Occipital lobe (tissue), 3 donors: ENCODE measurements at places on chromosomes 5 and 9. TPM values are rescaled to one million over a fixed set of nuclear protein-coding genes. Genes with fewer than 3 reads are reported as not detected.

GRCh38 chr5:148382961-148383360 is 797 bp upstream of the FBXO38 start:
- no peak for DNase-seq

DNA sequence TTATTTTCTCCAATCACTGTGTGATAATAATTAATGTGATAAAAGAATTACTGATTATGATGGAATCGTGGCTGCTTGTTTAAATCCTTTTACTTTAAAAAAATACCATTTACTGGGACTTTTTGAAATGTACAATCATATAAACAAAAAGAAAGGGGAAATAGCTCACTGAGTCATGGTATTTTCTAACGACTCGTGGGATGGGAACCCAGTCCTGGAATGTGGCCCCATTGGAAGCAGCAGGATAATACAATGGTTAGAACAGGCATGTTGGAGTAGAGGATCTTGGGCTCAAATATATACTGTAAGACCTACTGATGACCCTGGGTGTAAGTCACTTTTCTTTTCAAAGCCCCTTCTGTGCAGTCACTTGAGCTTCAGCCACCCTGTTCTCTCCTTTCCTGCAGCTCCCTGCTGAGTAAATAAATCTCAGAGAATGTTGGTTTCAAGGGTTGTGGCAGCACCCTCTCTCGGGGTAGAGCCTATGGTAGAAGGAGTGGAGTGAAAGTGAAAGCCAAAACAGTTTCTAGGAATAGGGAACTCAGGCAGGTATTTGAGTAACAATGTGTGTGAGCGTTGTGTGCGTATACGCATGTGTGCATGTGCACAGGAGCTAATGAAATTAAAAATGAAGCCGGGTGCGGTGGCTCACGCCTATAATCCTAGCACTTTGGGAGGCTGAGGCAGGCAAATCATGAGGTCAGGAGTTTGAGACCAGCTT is 40.8 kb upstream of the LARP1 start:
- DNase-seq, result no peak

GRCh38 chr5:1262381-1262780 is 32.5 kb downstream of the TERT start:
- no peak for DNase-seq

DNA sequence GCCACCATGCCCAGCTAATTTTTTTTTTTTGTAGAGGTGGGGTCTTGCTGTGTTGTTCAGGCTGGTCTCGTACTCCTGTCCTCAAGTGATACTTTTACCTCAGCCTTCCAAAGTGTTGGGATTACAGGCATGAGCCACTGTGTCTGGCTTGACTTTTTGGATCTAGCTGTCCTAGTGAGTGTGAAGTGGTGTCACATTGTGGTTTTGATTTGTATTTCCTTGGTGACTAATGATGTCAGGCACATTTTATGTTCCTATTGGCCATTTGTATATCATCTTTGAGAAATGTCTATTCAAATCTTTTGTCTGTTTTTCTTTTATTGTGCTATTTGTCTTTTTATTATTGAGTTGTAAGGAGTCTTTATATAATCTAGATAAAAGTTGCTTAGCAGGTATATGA is 53.5 kb upstream of the MCCC2 start:
- DNase-seq, result no peak

DNA sequence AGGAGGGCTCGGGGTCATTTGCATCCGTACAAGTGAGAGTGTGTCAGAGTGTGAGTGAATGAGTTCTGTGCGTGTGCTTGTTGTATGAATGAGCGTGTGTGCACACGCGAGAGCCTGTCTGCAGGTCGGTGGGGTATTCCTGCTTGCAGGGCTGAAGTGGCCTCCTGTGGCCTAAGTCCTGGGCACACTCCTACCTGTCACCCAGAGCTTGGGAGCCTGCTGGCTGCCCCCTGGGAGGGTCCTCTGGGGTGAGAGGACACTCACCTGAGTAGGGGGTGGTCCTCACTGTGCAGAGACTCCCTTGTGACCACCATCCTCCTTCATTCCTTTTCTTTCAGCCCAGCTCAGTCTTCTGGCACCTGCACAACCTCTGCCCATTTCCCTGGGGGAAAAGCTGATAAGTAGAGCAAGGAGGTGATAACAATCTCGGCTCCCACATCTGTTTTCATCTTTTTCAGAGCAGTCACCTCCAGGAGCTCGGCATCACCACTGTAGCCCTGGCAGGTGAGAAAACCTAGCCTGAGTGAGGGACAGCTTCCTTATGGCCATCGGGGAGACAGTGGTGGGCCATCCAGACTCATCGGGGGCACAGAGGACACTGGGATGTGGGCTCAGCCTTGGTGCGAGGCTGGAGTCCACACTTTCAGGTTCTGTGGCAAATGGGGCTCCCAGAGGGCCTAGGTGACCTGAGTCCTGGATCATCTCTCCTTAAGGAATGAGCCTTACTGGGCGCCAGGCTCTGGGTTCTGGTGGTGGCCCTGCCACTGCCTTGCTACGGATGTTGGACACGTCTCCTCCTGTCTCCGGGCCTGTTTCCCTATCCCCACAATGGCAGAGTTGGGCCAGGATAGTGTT is 38.7 kb upstream of the SYNPO start:
- DNase-seq, result no peak

DNA sequence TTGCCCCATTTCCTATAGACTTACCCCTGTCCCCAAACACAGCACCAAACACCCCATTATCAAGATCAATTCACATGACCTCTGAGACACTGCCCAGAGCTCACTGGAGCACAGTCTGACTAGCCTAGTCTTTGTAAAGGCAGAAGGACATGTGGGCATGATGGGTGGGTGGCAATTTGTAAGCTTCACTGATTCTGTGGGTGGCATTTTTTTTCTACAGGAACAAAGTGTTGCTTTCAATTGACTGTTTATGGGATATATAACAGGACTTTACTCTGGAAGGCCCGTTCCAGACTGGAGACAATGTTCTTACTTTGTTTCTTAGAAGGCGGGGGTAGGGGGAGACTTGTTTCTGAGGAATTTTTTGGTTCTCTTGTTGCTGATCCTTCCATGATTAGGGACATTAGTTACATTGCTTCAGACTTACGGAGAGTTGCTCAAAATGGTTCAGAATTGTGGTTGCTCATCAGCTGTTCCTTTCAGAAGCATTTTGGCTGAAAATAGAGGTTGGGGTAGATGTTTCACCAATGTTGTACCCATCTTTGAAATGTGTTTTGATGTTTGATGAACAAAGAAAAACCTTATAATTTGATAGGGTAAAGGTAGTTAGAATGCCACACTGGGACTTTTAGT is 20.2 kb downstream of the NNT start:
- peak; percentile 10 for DNase-seq

DNA sequence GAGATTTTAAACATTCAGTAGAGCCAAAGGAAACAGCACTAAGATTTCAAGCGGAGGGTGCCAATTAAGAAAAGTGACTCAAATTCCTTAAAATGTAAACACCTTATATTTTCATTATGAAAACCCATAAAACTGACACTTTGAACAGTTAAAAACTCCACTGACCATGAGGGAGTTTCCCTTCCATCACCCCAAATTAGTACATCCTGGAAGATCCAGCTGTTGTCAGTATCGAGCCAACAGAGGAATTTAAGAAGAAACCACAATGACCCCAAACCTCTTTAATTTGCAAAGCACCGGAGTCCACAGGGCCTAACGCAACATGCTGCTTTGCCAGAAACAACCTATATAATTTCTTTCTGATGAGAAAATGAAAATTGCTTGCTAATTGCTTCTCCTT is 41.3 kb downstream of the ROR2 start:
- no peak for DNase-seq

- no peak for DNase-seq
These were observed 33.0 kb downstream of the TGFBI start for GRCh38 chr5:136061630-136062365.

- DNase-seq, result no peak
These were observed 108.3 kb downstream of the SMIM15 start for GRCh38 chr5:61053937-61054336.

Gene PHYKPL
- total RNA-seq, result 12.9 TPM

Gene KIF2A
- 285 TPM for total RNA-seq

Gene DAB2
- 23.4 TPM for total RNA-seq

Gene SLC6A19
- total RNA-seq, result not detected

Gene PCDHA7
- total RNA-seq, result 18.1 TPM

Gene C5orf63
- total RNA-seq, result 7.0 TPM

Gene NDFIP1
- total RNA-seq, result 134 TPM

Gene PFN3
- total RNA-seq, result not detected

Gene NEUROG1
- 1.1 TPM for total RNA-seq

Gene VDAC1
- total RNA-seq, result 209 TPM
